ENCODE measurements at places on chromosomes 1 and 21.

DNA sequence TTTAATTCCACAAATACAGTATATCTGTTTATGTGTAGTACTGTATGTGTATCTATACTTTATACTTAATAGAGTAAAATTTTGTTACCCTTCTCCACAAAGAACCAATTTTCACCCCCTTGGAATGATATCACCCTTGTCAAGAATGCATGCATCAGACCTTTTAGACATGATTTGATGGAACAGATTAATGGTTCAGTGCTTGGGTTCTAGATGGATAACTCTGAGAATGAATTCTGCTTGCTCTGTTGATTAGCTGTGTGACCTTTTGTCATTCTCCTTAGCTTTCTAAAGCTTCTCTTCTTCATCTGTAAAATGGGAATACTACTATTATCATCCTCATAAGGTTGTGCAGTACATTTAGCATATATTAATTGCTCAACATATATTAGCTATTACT lies 105.1 kb downstream of the NEK7 start:
- no peak for DNase-seq

GRCh38 chr1:220274251-220274855 lies 2.1 kb upstream of the RAB3GAP2 start:
- no peak for DNase-seq

DNA sequence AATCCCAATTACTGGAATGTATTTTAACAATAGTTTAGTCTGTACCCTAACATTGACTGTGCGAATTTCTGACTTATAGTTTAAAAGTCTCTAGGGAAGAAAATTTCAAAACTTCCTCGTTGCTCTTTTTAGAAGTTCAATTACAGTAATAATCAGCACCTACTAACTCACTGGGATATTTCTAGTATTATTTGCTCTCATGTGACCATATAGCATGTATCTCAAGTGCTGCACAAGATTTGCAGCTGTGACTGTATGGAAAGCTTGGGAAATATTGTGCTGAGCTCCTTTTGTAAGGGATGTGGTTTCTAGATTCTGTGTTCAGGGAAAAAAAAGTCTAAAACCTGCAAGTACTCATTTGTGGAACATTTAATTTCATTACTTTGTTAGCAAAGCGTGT lies 153.1 kb downstream of the ST6GALNAC3 start:
- DNase-seq, result no peak

- no peak for DNase-seq
These were observed 308.7 kb upstream of the PRMT6 start for GRCh38 chr1:106747791-106748190.

DNA sequence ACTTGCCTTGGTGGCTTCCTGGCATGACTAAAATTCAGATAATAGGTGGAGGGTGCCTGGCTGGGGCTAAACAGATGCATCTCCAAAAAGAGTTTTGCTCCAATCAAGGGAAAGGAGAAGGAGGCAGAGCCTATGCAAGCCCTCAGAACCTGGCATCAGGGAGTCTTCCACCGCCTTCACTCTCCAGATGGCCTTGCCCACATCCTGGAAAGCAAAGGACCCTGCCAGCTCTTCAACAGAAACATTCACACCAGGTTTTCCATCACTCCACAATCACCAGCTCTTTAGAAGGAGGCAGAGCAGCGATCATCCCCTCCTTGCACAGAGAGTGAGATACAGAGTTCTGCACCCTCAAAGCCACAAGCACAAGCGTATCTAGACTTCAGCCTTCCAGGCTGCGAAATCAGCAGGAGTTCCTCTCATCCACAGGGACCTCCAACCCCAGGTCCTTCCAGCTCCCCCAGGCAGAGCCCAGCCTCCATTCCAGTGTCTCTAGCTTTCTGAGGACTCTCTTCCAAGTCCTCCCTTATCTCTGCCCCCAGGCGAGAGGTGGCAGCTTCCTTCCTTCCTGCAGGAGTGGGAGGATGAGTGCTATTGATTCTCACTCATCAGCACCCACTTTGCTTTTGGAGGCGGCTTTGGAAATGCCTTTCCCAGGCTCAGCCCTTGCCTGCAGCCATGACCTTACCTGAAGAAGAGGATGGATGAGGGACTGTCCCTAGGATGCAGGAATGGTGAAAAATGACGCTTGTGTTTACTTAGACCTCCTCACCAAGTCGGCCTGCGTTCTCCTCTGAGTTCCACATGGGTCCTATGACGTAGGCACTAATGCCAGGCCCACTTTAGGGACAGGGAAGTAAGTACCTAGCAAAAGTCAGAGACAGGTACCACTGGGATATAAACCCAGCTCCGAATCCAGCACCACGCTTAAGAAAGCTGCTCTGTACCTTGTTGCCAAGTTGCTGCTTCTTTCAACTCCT lies 75.4 kb downstream of the RIPK4 start:
- no peak for DNase-seq

- no peak for DNase-seq
These were observed 6.1 kb upstream of the CROCC start for GRCh38 chr1:16915627-16915973.

- no peak for DNase-seq
These were observed 15.6 kb downstream of the PRKAB2 start for GRCh38 chr1:147156642-147157041.

GRCh38 chr1:12078575-12078937 lies 15.5 kb downstream of the TNFRSF8 start:
- no peak for DNase-seq
